ENCODE measurements at places on chromosomes 16 and 17. TPM values are rescaled to one million over a fixed set of nuclear protein-coding genes. Genes with fewer than 3 reads are reported as not detected.

- DNase-seq = no peak
Measured at GRCh38 chr17:82323514-82324234, 6.3 kb upstream of the CD7 start.

SECTM1 gene
- total RNA-seq = 4.4 TPM

IRX3 gene
- total RNA-seq = not detected

DNA sequence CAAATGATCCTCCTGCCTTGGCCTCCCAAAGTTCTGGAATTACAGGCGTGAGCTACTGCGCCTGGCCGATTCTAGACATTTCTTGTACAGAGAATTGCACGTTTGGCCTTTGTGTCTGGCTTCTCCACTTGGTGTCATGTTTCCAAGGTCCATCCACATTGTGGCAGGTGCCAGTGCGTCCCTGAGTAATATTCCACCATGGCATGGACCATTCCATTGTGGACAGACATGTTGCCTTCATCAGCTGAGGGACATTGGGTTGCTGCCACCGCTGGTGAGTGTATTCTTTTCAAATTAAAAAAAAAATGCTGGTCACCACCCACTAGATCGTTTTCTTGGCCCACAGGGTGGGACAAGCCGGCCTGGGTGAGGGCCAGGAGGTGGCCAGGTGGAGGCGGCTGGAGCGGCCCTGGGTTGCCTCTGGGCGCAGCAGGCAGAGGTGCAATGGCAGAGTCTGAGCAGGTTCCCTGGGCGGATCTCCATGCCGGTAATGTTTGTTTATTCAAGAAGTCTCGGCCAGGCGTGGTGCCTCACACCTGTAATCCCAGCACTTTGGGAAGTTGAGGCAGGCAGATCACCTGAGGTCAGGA, 274.1 kb downstream of the SEC14L1 start:
- no peak for DNase-seq

All from T-cell (primary cell).